ENCODE measurements at places on chromosomes 5 and 9. TPM values are rescaled to one million over a fixed set of nuclear protein-coding genes. Genes with fewer than 3 reads are reported as not detected.
A peak's percentile ranks its signal among the peaks of the same experiment; 100 is the strongest.

GRCh38 chr9:81717747-81718077 lies 28.4 kb upstream of the TLE1 start:
- no peak for DNase-seq

- no peak for DNase-seq
These were observed 152.0 kb downstream of the PRR16 start for GRCh38 chr5:120615967-120616645.

DNA sequence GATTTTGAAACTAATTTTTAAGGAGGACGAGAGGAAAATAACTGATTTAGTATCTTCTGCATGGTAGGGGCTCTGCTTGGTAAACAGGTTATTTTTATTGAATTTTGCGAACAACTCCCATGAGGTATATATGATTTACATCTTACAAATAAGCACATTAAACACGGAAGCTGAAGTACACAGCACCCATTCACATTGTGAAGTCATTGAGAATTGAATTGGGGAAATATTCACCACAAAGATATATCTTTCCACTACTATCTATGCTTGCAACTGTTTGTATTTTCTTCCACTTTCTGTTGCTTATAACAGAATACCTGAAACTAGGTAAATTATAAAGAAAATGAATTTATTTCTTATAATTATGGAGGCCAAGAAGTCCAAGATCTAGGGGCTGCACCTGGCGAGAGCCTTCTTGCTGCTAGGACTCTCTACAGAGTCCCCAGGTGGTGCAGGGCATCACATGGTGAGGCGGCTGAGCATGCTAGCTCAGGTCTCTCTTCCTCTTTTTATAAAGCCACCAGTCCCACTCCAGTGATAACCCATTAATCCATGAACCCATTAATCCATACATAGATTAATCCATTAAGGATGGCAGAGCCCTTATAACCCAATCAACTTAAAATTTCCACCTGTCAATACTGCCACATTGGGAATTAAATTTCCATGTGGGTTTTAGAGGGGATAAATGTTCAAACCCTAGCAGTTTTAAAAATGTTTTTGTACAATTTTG lies 79.0 kb upstream of the ZNF608 start:
- DNase-seq = no peak

DNA sequence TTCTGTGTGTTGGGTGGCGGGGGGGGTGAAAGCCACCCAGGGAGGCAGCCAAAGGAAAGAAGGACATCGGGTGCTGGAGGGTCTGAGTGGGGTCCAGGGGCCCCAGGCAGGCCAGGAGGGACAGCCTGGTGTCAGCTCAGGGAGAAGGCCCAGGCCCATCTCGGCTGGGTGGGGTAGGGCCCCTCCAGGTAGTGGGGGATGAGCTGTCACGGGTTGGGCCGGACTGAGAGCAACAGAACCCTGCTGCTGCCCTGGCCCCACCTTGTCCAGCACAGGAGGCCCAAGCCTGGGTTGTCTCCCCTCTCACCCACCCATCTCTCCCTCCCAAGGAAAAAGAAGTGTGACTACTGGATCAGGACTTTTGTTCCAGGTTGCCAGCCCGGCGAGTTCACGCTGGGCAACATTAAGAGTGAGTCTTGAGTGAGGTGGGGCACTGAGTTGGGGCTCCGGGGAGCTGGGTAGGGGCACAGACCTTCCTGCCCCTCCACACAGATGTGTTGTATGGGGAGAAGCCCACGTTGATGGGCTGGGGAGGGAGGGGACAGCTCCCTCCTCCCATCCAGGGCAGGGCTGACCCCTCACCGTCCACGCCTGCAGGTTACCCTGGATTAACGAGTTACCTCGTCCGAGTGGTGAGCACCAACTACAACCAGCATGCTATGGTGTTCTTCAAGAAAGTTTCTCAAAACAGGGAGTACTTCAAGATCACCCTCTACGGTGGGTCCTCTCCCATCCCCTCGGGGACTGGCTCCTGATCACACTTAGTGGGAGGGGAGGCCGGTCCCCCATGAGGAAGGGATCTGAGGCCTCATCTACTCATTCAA lies 2.3 kb downstream of the LCN2 start:
- DNase-seq = no peak

DNA sequence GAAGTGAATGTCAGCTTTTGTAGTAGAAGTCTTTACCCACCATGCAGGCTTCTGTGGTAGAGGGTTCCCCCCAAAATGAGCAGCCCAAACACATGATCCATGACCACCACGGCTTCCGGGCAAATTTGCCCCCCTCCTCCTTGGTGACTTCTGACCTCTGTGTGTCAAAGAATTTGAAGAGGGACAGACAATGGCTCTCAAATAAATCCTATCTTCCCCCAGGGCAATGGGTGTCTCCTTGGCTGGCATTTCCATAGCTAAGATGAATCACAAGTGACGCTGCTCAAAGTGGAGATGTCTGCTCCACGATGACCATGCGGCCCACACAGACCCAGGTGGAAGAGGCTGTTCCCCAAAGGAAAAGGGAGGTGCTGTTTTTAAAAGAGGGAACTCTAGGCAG lies 30.2 kb upstream of the BOD1 start:
- no peak for DNase-seq

- peak; percentile 15 for DNase-seq
These were observed 1.6 kb upstream of the P4HA2 start for GRCh38 chr5:132229236-132229635.

DNA sequence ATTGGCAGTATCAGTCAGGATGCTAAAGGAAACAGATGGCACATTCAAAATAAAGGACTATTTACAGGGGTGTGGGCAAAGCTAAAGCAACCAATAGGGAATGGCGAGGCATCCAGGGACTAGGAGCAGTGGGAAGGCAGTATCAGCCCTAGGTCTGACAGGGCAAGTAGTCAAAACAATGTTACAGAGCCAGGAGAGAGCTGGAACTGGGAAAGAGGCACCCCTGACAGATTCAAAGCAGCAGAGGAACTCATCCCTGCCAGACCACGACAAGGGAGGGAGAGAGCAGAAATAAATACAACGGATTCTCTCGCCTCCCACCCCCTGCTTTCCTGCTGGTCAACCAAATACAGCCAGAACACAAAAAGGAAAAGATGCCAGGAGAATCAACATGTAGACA lies 371.5 kb downstream of the NR2F1-AS1 start:
- no peak for DNase-seq

DNA sequence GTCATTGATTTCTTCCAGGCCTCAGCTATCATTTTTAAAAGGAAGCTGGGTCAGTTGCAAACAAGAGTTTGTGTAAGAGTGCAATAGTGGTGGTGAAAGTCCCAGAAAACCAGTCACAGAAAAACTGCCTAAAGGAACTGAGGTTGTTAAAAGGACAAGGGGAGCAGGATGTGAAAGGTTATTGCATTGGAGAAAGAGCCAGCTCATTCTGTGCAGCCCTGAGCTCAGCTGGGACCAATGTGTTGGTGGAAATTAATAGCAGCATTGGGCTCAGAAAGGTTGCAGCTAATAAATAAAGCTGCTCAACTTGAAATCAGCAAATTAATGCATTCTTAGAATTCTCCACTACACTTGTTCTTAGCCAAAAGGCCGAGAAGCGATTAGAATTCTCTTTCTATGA lies 34.9 kb downstream of the NREP start:
- DNase-seq = no peak

- DNase-seq = no peak
These were observed 115.8 kb upstream of the LIFR start for GRCh38 chr5:38672059-38672788.

DNA sequence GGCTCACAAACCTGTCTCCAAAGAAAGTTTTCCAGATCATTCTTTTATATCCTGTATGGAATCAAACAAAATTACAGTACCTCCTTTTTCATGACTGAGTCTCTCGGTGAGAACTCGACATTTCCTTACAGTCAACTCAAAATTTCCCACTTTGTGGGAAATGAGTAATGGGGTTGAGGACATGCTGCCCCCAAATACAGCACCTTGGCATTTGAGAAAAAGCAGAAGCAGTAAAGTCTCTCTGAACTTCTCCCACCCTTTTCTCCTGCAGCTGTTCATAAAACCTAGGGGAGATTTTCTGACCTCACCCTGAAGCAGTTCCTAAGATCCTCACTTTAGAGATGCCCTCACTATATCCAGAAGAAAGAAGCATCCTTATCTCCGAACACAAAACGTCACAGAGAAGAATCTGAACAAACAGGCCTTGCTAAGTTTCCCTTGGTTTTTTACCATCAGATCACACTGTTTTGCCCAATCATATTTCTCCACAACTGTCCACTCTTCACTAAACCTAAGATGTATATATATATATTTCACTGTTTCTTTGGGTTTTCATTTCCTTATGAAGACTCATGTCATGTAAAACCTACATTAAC lies 96.1 kb upstream of the APC start:
- DNase-seq = no peak

The MSMP gene
- not detected for total RNA-seq

The PCDHA12 gene
- 5.8 TPM for total RNA-seq
